ENCODE measurements at places on chromosomes 6 and 20.

GRCh38 chr6:75760320-75760719, 11.3 kb downstream of the MYO6 start:
- ATAC-seq, result no peak

- ATAC-seq, result no peak
Measured at GRCh38 chr6:136429264-136430065, 120.8 kb downstream of the MAP7 start.

DNA sequence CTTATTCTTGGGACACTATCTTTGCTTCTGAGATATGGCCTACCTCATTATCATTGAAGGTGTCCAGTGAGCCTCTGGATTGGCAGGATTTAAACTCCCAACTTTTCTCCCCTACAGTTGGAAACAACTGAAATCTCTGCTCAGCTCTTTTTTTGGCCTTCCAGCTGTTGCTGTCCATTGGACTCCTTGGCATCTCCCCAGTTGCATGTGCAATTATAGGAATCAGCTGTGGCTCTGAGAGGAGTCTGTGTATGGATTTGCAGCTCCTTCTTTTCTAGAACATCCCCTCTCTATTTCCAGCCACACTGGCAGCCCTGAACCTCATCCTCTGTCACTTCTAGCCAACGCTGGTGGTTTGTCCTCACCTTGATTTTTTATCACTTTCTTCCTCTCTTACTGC, 21.2 kb downstream of the RAB22A start:
- no peak for ATAC-seq

- ATAC-seq, result peak; percentile 76
Measured at GRCh38 chr6:145887969-145888368, 73.4 kb upstream of the FBXO30 start.

- peak; percentile 75 for ATAC-seq
Measured at GRCh38 chr6:17987697-17988421, 424 bp upstream of the KIF13A start.

- no peak for ATAC-seq
Measured at GRCh38 chr6:54655162-54655561, 191.4 kb upstream of the FAM83B start.

GRCh38 chr20:64039293-64040160, 3.5 kb downstream of the C20orf204 start:
- peak; percentile 23 for ATAC-seq

GRCh38 chr6:11785774-11786579, 7.4 kb upstream of the ADTRP start:
- ATAC-seq, result no peak

- no peak for ATAC-seq
Measured at GRCh38 chr6:101294676-101295075, 98.8 kb upstream of the GRIK2 start.

DNA sequence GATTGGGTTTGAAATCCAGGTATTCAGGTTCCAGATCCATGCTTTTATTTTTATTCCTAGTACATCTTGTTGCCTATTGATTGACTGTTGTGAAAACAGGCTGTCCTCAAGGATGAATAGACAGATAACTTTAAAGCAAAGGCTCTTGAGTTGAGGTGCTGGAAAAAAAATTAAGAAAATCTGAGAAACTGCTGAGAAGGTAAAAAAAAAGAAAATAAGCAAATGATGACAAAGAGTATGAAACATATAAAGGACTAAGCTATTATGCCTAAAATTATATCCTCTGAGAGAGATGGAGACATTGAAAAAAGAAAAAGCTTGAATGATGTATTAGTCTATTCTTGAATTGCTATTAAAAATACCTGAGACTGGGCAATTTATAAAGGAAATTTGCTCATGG, 392.3 kb upstream of the RGS17 start:
- no peak for ATAC-seq

- no peak for ATAC-seq
Measured at GRCh38 chr6:12801141-12801540, 84.6 kb downstream of the PHACTR1 start.

DNA sequence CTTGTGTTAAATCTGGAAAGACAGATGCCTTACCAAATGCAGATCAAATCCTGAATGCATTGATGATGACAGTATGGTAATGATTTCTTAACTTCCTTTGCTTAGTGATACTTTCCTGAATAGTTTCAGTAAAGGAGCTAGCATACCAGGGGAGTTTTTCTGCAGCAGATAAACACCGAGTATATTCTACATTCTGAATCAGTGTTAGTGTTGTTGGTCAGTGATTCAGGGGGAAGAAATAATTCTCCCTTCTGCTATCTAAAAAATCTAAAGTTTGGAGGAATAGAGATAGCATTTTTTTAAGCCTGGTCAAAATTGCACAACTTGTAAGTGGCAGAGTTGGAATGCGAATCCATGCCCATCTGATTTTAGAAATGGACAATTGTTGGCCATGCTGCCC, 512.2 kb upstream of the MARCKS start:
- ATAC-seq, result no peak

- ATAC-seq, result peak; percentile 91
Measured at GRCh38 chr20:47274401-47275108, 81.9 kb downstream of the ZMYND8 start.

DNA sequence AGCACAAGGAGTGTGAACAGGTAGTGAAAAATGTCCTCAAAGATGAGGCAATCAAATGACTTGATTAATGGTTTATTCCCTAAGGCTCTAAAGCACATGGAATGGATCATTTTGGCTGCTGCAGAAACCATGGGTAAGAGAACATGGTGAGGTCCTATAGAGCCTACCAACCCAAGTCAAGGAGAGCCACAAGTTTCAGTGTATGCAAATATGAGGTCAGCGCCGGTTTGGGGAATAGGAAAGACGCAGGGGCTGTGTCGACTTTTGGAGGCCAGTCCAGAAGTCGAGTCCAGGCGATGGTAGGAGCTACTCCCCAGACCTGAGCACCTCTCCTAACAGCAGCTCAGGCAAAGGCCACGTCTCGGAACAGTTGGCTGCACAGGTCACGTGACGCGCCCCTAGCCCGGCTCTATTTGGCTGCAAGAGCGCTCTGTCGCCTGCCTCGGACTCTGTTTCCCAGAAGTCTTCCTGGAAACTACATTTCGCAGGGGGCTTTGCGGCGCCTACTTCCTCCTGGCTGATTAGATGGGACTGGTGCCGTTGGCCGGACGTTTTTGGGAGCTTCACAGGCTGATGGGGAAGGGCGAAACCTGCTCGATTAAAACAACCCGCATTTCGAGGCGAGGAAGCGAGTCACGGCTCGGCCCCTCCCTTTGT, 74.4 kb upstream of the CHD6 start:
- peak; percentile 78 for ATAC-seq

- no peak for ATAC-seq
Measured at GRCh38 chr6:46876126-46876525, 45.6 kb downstream of the ADGRF5 start.

GRCh38 chr6:113691260-113691656, 165.9 kb upstream of the MARCKS start:
- ATAC-seq, result no peak

DNA sequence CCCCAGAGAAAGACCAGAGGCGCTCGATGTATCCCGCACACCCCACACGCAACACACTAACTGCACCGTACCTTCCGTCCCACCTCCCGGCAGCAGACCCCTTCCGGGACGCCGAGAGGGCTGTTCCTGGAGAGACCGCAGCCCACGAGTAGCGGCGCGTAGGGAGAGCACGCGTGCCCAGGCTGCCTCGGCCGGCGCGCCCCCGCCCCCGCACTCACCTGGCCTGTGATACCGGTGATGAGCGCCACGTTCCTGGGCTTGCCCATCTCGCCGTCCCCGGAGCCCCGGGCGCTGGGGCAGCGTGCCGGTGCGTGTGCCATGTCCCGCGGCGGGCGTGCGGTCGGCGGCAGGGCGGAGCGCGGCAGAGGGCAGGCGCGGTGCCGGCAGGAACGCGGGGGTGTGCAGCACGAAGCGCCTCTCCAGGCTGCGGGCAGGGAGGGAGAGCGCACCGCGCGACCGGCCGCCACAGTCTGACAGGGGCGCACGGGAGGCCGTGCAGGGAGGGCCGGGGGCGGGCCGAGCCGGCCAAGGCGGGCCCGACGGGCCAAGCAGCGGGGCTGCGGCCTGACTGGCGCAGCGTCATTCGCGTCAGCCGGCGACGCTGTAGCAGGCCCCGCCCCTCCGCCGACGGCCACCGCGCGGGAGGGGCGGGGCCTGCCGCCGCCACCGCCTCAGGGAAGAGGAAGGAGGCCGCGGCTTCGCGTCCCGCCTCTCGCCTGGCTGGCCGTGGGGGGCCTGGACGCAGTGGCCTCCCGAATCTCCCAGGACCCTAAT, at the start of gene GMDS:
Gene GMDS, minus strand, starts transcription at position 503 of the 774 bp plus-strand sequence.
- ATAC-seq, result peak; percentile 99

DNA sequence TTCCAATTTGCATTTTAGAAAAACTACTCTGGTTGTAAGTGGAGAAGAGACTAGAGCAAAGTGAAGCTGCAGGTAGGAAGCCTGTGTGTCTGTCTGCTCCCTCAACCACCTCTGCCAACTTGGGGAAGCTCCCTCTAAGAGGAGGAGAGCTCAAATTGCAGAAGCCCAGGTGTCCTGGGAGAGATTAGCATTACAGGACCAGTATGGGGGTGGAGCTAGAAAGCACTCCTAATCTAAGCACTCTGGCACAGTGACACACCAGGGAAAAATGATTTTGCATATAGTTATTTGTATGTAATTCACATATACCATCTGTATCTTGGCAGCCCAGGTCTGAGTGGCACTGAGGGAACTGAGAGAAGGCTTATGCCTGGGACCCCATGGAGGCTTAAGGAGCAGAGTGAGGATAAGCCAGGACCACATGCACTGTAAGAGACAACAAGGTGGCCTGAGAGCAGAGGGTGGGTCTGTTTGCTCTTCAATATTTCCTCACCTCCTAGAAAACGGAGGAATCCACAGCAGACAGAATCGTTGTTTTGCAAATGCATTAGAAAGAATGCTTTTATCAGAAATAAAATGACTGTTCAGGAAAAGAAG, 13.6 kb downstream of the GSTA2 start:
- ATAC-seq, result no peak

DNA sequence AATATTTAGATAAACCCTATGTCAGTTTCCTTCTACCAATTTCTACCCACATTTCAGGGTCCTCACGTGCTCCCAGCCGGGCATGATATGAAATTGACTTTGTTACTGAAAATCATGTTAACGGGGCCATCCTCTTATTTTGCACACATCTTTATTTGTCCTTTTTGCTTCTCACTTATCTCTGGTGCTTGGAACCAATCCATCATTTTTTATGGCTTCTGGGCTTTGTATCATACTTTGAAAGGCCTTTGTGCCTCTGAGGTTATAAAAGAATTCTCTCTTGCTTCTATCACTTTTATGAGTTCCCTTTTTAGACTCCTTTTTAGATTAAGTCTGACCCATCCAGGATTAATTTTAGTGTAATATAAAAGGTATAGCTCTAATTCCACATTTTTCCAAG, 117.1 kb upstream of the PRND start:
- ATAC-seq, result no peak
